ENCODE measurements at places on chromosomes 1 and 21. TPM values are rescaled to one million over a fixed set of nuclear protein-coding genes. Genes with fewer than 3 reads are reported as not detected.

CDK18 gene
- 27.6 TPM for total RNA-seq

DISP1 gene
- 0.52 TPM for total RNA-seq

LCE1C gene
- total RNA-seq, result not detected

CFAP45 gene
- 0.76 TPM for total RNA-seq

CSF3R gene
- total RNA-seq, result not detected

TCP10L gene
- total RNA-seq, result not detected

CELA2B gene
- not detected for total RNA-seq

ADAMTS4 gene
- not detected for total RNA-seq

PITHD1 gene
- total RNA-seq, result 103 TPM

SLAMF9 gene
- total RNA-seq, result not detected

C1orf141 gene
- total RNA-seq, result not detected

AMY1A gene
- not detected for total RNA-seq

PCNX2 gene
- 11.8 TPM for total RNA-seq

FAAH gene
- total RNA-seq, result 62.9 TPM

OR2L3 gene
- not detected for total RNA-seq

RNU1-2 gene
- total RNA-seq, result under 0.01 TPM

EFNA1 gene
- 49.8 TPM for total RNA-seq

SGIP1 gene
- total RNA-seq, result not detected

ABCG1 gene
- total RNA-seq, result 2.6 TPM

TMEM69 gene
- 18.3 TPM for total RNA-seq
